Kasumi-1 (cell line): ENCODE measurements at places on chromosomes 1 and 21.

DNA sequence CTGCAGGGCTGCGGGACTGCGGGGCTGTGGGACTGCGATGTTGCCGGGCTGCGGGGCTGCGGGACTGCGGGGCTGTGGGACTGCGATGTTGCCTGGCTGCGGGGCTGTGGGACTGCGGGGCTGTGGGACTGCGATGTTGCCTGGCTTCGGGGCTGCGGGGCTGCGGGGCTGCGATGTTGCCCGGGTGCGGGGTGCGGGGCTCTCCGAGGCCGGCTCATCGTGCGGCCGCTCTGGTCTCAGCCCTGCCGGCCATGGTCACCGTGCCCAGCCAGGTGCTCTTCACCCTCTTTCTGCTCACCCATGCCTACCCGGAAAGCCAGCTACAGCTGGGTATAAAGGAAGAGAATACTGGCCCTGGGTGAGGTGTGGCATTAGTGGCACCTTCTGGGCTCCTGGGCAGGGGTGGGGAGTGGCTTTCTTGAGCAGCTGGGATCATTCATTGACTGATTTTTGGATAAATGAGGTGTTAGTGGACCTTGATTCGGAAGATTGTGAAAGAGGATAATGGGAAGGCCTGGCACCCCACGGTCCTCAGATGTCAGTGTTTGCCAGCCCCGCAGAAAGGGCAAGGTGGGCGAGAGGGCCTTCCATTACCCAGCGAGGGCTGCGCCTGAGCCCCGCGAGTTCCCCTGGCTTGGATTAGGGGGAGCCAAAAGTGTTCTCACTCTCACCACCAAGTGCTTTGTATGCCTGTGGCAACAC lies 36.3 kb downstream of the COQ8A start:
- DNase-seq: no peak

- no peak for DNase-seq
These were observed 11.2 kb downstream of the C4BPA start for GRCh38 chr1:207115269-207115668.

DNA sequence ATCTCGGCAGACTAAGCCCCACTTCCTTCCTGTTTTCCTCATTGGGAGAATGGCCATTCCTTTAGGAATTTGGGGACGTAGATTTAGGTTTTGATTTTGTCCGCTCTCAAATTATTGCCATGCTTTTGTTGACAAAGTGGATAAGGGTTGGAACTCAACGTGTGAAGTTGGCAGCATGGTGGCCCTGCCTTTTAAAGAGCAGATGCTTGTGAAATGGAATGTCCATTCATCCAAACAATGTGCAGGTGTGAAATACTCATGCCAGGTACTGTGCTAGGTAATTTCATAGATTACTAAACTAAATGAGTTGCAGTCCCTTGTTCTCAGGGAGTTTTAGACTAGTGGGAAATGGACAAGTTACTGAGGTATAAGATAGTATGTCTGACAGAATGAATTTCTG lies 75.0 kb downstream of the SPATA46 start:
- no peak for DNase-seq

DNA sequence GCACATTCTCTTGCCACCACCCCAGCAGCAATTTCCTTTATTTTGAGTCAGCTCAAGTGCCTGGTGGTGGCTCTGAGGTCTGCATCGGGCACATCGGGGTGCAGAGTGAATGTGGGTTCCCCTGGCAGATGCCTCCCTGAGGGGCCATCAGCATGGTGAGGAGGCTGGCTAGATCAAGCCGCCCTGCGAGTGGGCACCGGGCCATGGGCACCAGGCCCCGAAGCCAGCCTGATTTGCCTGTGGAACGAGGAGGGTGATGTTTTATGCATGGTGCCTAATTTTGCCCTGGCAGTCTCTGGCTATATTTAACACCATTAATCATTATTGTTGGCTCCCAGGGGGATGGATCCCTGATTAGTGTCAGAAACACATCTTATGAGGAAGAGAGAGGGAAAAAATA lies 36.3 kb downstream of the ACTL8 start:
- DNase-seq: no peak

GRCh38 chr1:113929750-113930498 lies 800 bp downstream of the HIPK1 start:
- DNase-seq: peak; percentile 43

GRCh38 chr1:92203105-92203504 lies 14.6 kb upstream of the C1orf146 start:
- DNase-seq: no peak

DNA sequence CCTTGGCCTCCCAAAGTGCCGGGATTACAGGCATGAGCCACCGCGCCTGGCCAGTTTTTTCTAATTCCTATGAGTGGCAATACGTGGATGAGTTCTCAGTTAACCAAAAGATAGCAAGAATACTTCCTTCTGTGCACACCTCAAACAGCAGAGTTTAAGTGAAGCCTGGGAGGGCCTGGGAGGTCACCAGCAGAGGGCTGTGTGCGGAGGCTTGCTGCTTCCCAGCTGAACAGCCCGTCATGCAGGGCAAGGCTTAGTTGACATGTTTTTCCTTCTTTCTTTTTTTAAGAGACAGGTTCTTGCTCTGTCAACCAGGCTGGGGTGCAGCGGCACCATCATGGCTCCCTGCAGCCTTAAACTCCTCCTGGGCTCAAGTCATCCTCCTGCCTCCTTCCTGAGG lies 17.8 kb downstream of the GNG4 start:
- no peak for DNase-seq
